ENCODE measurements at places on chromosomes 1 and 21.

DNA sequence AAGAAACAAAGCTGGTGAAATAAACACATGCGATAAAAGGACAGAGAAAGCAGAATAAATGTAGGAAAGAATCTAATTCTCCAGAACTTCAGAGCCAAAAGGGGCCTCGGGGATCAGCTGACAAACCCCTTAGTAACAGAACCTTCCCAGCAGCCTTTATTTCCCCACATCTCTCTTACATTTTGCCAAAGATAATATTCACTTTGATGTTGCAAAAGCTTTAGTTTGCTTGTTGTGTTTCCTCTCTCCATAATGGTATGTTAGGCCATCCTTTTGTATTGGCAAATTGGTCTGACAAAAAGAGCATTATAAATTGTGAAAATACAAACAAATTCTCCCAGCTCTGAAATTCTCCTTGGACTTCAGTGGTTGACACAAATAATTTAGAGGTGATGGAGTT lies 54.9 kb downstream of the OPTC start:
- DNase-seq = no peak

GRCh38 chr1:84689514-84690396 lies 506 bp downstream of the SSX2IP start:
- DNase-seq = peak; percentile 61

DNA sequence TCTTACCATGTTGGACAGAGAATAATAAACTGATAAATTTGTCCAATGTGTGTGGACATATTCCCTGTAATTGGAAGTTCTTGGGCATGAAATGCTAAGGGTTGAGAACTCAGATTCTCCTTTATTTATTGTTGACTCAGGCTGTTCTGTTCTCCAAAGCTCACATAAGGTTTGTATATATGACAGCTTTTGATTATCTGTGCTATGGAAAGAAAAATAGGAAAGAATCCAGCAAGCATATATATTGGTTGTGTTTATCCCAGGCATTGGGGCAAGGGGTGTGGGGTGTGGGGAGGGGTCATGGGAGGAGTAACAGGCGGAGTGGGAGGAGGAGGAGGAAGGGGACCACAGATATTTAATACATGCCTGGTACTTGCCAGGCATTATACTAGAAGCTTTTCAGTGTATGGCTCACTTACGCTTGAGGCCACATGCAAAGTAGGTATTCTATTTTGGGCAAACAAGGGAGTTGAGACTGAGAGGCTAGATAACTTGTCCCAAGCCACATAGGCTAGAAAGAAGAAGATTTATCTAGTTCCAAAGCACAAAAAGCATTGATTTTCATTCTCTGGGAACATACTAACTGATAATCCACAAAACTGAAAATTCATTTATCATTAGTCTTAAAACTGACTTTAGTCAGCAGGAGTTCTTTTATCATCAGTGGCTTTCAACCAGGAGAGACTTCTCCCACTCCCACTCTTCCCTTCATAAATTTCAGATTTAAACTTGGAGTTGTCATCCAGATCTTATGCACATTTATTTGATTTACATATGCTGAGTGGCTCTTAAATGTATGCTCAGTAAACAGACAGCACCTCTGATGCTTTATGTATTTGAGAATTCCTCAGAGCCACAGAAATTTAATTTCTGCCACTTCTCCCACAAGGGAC lies 27.2 kb downstream of the NGF start:
- no peak for DNase-seq

GRCh38 chr1:222394224-222394623 lies 153.7 kb downstream of the HHIPL2 start:
- no peak for DNase-seq

DNA sequence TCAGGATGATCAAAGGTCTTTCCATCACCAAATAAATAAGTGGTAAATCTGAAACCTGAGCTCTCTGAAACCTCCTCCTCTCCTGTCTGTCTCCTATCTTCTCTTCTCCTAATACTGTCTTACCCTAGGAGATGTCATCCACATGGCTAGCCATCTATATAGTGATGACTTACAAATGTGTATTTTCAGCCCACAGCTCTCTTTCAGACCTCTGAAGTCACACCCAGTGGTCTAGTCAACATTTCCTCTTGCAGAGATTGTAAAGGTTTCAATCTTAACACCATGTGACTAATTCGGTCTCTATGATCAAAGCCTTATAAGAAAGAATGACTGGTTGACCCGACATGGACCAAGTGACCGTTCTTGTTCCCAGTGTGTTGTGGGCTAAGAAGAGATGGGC lies 63.1 kb upstream of the DPT start:
- DNase-seq = no peak

- DNase-seq = no peak
Observed at GRCh38 chr21:38955495-38955894, 149.8 kb downstream of the ETS2 start.

GRCh38 chr1:248622570-248623001 lies 12.3 kb downstream of the OR2T11 start:
- no peak for DNase-seq

DNA sequence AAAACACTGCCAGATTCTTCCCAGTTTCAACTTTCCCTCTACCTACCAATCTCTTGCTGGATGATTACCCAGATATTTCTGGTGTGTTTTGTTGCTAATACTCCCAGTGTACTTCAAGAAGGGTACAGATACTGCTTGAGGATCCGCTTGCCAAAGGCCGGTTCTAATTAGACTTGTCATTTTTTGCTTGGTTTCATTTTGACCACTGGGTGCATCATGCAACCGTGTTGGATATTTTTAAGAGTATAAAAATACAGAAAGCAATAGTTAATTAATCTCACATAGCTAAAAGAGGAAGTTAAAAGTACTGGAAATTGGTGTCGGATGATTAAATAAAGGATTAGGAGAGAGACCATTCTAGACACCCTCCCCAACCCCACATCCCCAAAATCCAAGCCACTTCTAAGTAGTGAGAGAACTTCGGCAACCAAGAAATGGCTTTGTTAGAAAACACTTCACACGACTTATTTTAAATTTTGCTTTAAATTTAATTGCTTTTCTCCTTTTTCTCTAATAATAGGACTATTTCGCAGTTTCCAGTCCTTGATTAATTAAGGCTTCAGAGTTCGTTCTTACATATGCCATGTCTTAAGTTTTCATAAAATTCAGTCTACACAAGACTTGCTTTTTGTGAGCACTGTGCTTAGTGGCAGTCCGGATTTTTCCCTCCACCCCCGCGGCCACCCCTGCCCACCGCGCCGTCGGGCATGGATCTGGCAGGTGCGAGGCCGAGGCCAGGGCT lies 2.5 kb upstream of the CDKN2C start:
- no peak for DNase-seq

- no peak for DNase-seq
Observed at GRCh38 chr1:232704256-232704655, 74.3 kb upstream of the SIPA1L2 start.

DNA sequence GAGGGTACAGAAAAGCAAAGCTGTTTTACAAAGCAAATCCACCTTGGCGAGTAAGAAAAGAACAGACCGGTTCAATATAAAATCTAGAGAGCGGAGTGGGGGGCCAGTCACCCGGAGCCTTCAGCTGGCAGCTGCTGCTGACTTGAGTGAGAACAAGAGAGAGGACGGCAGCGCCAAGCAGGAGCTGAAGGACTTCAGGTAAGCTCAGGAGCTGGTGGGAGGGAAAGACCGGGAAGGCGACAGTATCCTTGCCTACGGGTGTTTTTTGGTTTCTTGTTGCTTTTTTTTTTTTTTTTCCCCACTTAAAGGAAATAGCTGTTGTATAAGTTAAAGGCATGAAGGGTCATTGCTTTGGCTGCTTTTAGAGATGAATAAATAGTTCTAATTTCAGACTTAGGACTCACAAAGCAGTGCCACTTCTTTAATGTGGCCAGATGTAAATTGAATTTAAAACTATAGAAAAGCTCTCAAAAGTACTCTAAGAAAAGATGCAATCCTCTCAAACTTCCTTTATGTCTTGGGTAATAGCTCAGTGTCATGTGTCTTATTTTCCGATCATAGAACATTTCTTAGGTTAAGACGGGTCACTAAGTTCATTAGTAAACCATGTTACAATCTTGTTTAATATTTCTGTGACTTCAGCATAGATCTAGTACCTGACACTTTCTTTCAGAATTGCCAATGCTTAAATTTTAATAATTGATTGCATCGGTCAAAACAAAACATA lies 82.8 kb downstream of the PRDM2 start:
- no peak for DNase-seq

GRCh38 chr1:7346070-7346596 lies 425.0 kb upstream of the VAMP3 start:
- no peak for DNase-seq

GRCh38 chr1:160410406-160411005 lies 10.1 kb downstream of the VANGL2 start:
- peak; percentile 81 for DNase-seq

DNA sequence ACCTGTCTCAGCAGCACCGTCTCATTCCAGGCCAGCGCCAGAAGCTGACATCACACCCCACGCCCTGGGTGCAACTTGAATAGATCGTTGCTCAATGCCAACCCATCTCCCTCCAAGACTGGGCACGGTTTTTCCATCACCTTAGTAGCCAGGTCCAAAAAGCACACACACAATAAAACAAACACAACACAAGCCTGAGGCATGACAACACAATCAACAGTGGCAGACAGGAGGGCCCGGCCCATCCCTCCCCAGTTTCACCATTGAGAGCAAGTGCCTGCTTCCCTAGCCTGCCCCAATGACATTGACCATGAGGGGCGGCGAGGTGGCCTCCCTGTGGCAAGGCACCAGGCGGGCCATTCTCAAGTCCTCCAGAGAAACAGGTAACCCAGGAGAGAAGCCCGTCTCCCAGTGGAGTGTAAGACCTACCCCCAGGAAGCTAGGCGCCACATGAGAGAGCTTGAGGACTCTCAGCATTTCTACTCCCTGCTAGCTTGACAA lies 2.7 kb downstream of the IFFO2 start:
- no peak for DNase-seq

GRCh38 chr1:159737238-159737916 lies 23.0 kb upstream of the CRP start:
- DNase-seq = no peak

GRCh38 chr1:59574085-59574484 lies 240.7 kb upstream of the HOOK1 start:
- DNase-seq = no peak

DNA sequence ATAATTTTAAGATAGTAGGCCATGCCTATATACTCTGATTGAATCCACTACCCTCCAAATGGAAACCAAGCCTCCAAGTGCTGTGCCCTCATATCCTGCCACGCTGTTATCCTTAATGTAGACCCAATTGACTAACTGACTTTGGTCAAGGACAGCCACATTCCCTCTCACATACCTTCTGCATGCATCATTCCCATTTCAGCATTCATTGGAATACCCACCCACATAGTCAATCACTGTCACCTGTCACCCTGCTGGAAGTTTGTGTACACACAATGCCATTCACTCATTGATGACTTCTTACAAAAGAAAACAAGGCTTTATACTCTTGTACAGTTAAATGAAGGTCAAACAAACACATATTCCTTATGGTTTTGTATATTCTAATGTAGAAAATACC lies 221.1 kb upstream of the PBX1 start:
- no peak for DNase-seq

DNA sequence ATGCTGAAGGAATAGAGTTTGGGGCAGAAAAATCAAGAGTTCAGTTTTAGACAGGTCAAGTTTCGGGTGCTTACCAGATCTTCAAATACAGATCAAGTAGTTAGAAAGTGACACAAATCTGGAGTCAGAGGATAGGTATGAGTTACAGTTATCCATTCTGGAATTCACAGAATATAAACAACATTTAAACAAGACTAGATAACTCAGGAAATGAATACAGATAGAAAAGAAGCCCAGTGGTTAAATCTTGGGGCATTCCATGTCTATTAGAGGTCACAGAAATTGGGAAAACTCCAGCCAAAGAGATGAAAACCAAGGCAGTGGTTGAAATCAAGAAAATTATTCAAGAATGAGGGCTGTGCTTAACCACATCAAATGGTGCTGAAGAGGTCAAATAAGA lies 187.0 kb upstream of the HP1BP3 start:
- DNase-seq = no peak

DNA sequence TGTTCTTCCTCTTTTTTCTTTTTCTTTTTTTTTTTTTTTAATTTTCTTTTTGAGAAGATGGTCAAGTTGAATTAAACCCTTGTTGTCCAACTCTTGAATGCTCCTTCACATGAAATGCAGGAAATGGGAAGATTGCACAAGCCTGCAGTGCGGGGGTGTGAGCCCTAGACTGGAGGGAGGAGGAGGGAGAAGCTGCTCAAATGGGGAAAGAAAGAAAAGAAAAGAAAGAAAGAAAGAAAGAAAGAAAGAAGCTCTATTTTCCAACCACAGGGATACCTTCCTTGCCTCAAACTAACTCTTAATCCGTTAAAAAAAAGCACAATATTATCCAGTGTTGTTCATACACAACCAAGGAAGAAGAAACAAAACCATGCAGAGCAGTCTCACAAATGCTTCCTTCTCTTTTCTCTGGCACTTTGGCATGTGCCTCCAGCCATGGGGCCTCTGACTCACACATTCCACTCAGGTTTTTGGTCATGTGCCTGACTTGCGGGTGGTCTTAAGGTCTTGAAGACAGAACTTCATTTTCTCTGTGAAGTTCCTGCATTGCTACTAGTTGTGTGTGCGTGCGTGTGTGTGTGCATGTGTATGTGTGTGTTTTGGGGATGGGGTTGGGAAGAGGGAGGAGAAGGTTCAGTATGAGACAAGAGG lies 276.1 kb downstream of the RPS6KC1 start:
- peak; percentile 10 for DNase-seq

GRCh38 chr1:32232558-32233304 lies 10.5 kb downstream of the EIF3I start:
- no peak for DNase-seq

GRCh38 chr1:243923292-243924171 lies 73.5 kb upstream of the AKT3 start:
- no peak for DNase-seq

- DNase-seq = no peak
Observed at GRCh38 chr1:157135070-157135469, 3.1 kb downstream of the ETV3 start.

DNA sequence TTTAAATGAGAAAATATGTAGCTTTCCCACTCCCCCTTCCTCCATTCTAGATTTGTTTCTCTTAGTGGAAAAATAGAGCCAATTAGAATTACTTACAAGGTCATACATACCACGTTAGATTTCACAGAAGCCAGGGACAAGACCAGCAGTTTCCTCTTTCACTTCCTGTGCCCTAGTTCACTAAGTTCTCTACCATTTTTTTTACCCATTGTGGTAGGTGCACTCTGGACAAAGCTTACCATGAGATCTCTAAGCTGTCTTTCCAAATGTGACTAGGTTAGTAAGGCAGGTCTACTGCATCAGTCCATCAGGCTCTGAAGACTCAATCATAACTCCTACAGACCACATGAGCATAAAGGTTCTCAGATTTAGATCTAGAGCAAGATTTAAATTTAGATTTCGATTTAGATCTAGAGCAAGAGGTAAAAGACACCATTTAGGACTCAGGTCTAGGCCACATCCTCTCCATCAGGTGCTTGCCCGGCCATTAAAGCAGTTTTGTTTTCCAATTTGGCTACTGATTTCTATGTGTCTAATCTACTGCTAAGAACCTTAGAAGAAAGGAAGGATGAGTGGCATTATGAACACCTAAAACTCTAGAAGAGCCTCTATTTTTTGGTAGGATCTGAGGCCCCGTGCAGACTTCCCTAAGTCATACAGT lies 235.3 kb downstream of the FAF1 start:
- no peak for DNase-seq
